ENCODE measurements at places on chromosomes 3 and 15. TPM values are rescaled to one million over a fixed set of nuclear protein-coding genes. Genes with fewer than 3 reads are reported as not detected.

The CCDC54 gene
- not detected for polyA plus RNA-seq

The ITPKA gene
- 0.22 TPM for polyA plus RNA-seq

- H3K27me3 ChIP-seq: no peaks in the 10 kb centered on the region
- no peak for DNase-seq
- no peaks in the 10 kb centered on the region for H3K4me1 ChIP-seq
- H3K4me3 ChIP-seq: no peak overlapping the region
Measured at GRCh38 chr3:117036259-117036799, 326.8 kb downstream of the TUSC7 start.

DNA sequence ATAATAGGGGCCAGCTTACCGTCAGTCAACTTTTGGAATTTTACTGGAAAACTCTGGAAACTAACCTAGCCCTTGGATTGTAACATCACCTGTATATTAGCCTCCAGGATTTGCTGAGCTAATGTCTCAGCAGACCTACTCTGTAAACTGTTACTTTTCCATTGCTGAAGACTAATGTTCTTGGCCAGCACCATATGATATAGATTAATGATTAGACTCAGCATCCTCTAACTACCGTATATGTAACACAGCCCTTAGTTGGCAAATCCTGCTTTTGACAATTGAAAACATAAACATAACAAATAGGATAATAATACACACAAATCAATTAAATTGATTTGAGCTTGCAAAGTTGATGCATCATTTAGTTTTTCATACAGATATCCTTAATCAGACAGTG lies 26.6 kb upstream of the GBE1 start:
- no peaks in the 10 kb centered on the region for H3K4me1 ChIP-seq
- no peaks in the 10 kb centered on the region for H3K27me3 ChIP-seq
- no peak overlapping the region for H3K4me3 ChIP-seq
- no peak overlapping the region for H3K27ac ChIP-seq
- DNase-seq: no peak

Data from naive thymus-derived CD4-positive, alpha-beta T cell (primary cell).